CD4-positive, alpha-beta T cell treated with Interferon alpha-2 for 1 hour (primary cell): ENCODE measurements at places on chromosomes 7 and 10.
A peak's percentile ranks its signal among the peaks of the same experiment; 100 is the strongest.

DNA sequence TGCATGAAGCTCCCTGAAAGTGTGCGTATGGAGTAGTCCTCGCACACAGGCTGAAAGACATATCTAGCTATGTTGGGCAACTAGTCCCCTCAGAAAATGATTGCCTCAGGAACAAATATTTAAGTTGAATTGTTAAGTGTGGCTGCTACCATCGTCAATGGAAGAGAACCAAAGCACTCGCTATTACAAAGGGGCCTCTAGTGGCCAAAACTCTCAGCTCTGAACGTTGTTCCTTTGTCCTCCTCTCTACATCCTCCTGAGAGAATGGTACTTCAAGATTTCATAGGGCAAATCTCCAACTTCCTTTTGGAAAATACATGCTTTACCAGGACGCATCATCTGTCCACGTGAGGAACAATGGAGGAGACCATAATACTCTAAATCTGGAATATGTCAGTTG lies 209.9 kb downstream of the NRG3 start:
- no peak for DNase-seq

DNA sequence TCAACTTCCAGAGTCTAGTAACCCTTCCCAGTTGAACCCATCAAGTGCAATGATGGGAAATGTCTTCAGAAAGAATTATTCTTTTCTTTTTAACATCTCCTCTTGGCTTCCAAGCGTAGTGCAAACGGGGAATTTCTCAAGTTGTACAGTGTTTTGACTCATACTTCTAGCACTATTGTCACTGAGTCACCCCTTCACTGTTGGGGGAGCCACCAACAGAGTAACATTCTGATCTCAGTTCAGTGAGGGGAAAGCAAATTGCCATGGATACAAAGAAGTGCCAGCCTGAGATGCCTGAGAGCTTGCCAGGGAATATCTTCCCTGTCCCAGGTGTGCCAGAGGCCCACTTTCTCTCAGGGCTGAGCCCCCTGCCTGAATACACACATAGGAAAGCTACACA lies 31.0 kb downstream of the CYP3A5 start:
- DNase-seq: no peak

- DNase-seq: peak; percentile 46
Observed at GRCh38 chr7:100894860-100895700, 608 bp downstream of the ACHE start.

DNA sequence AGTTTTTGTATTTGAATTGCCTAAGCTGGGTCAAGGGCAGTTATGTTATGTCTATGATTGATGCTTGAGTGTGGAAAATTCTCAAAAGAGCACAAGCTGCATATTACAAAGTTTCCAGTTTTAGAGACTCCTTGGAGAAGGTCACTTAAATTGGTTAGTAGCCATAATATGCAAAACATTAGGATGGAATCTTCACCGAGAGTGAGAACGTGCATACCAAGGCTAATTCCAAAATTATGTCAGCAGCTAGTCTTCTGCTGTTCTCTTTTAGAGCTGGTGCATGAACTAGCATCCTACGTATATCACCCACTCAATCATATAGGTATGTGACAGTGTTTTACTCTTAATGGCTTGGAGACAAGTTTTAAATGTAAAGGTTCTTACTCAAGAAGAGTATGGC lies 49.2 kb downstream of the MKX start:
- DNase-seq: no peak
